Activated effector memory CD4-positive, alpha-beta T cell treated with Interleukin-2 at 50 U/mL for 16 hours (primary cell): ENCODE measurements at places on chromosomes 4 and X.

DNA sequence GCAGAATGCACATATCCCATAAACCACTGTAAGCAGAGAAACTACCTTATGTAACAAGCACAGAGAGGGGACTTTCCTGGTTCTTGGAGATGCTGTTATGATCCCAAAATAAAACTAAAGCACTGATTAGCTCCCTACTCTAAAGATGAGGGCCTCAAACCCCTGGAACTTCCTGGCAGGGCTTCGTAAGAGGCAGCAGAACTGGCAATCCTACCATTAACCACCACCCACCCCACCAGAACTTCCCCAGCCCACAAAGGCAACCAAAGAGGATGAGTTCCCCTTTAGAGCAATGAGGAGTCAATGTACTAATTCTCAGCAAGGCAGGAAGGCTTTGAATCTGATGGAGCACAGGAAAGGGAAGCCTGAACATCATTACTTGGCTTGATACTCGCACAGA is 436.5 kb upstream of the FRG1 start:
- no peak for DNase-seq

GRCh38 chr4:122577189-122577553 is 43.7 kb downstream of the IL21 start:
- no peak for DNase-seq

DNA sequence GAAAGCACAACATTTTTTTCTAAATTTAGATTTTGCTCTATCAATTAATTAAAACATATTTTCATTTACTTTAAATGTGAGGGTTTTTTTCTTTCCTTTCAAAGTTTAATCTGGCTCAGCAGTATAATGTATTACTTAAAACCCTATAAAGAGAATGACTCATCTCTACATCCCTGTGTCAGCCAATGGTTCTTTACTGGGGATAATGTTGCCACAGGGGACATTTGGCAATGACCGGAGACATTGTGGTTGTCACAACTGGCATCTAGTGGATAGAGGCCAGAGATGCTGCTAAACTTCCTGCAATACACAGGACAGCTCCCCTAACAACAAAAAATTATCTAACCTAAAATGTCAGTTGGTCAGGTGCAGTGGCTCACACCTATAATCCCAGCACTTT is 53.8 kb downstream of the SYNPO2 start:
- no peak for DNase-seq

GRCh38 chrX:133461231-133461630 is 45.9 kb upstream of the GPC4 start:
- no peak for DNase-seq

DNA sequence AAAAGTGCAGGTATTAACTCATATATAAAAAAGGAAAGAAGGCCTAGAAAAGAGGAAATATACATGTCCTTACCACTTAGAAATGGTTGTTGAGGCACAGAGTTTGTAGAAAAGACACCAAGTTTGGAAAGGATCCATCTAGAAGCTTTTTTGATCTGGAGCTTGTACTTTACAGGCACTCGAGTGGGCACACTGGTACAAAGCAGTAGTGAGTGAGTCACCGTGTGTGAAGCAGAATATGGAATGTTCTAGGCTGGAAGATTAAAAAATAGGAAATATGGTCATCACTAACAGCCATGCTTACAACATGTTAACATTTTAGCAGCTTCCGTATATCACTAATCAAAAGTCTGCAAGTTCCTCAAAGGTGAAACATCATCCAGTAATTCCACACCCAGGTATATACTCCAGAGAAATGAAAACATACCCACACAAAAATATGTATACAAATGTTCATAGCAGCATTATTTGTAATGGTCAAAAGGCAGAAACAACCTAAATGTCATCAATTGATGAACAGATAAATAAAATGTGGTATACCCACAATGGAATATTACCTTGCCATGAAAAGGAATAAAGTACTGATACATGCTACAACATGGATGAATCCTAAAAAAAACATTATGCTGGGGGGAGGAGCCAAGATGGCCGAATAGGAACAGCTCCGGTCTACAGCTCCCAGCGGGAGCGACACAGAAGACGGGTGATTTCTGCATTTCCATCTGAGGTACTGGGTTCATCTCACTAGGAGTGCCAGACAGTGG is 69.5 kb downstream of the FRYL start:
- DNase-seq, result no peak

DNA sequence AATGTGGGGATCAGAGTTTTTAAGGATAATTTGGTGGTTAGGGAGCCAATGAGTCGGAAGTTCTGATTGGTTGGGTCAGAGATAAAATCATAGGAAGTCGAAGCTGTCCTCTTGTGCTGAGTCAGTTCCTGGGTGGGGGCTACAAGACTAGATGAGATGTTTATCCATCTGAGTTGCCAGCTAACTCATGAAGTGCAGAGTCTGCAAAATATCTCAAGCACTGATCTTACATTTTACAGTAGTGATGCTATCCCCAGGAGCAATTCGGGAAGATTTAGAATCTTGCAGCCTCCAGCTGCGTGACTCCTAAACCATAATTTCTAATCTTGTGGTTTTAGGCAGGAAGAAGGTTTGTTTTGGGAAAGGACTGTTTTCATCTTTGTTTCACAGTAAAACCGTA is 565.8 kb upstream of the SPANXN1 start:
- DNase-seq, result no peak

DNA sequence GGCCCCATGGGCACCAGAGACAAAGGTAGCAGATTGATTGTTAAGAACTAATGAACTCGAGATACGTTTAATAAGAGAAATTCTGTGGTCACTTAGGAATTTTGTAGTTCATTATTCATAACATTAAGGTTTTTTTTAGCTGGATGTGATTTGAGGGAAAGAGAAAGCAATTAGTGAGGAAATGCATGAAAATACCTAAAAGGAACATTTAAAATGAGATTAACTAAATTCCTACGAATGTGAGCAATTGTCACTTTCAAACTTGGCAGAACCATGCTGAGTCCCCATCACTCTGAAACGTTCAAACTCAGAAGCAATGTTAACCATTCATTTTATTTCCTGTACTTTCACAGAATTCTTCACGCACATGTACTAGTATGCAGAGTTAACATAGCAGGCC is 5.9 kb downstream of the PRMT9 start:
- DNase-seq, result no peak

DNA sequence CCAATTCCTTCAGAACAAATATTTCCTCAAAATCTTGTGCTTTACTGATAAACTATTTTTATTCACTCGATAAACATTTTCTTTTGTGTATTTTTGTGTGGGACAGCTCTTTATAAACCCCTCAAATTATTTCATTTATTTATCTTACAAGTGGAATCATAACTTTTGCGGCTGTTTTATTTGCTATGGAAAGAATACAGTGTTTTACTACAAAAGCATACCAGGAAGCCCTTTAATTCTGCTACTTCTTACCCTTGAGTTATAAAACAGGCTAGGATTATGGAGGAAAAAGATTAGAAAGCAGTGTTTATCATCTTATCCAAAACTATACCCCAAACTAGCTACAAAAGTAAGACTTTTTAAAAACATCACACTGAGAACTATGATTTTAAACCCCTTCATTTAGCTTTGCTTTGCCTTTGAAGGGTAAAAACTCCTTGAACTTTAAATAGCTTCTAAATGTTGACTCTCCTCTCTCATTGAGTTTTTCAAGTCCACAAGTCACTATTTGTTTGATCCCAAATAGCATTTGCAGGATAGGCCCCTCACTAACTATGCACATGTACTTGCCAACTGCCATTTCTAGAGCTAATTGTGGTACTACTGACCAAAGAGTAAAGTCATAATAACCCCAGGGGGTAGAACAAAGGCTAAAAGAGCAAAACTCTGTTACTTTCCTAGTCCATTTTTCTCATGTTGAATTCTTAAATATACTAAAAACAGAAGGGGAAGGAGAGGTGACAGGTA is 45.8 kb upstream of the SGMS2 start:
- no peak for DNase-seq

DNA sequence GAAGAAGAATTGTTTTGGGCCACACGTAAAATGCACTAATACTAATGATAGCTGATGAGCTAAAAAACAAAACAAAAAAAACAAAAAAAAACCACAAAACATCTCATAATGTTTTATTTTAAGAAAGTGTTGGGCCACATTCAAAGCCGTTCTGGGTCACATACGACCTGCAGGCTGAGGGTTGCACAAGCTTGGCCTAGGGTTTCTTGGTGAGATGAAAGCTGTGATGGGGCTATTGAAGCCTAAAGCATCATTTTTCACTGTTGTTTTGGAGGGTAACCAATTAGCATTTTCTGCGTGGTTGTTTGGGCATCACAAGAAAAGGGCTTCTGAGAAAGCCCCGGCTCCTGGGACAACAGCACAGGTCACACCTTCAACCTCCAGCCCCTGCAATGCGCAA is 42.5 kb upstream of the ZNF157 start:
- no peak for DNase-seq

GRCh38 chr4:102598762-102599374 is 97.7 kb downstream of the NFKB1 start:
- no peak for DNase-seq

GRCh38 chrX:26597981-26598380 is 382.0 kb downstream of the MAGEB5 start:
- DNase-seq, result no peak

- no peak for DNase-seq
These were observed 61.9 kb upstream of the NFKB1 start for GRCh38 chr4:102439236-102439614.

DNA sequence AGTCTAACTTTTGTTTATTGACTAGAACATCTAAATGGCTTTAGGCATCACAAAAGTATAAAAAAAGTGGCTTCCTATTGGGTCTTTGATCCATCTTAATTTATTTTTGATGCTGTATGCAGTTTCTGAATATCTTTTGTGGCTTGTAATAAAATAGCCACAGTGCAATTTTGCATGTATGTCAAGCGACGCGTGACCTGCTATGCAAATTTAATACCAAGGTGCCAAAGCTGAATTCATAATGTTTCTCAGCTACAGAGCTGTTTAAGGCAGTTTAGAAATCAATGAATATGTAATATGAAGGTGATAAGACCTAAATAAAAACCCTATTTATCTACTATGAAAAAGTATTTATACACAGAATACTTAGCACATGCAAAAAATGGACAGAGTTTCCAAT is 197.8 kb downstream of the AFF2 start:
- DNase-seq, result no peak

- no peak for DNase-seq
These were observed 231.7 kb downstream of the SPRY1 start for GRCh38 chr4:123628288-123628687.

- no peak for DNase-seq
These were observed 62.0 kb downstream of the ATP8A1 start for GRCh38 chr4:42594888-42595287.
